HL-60 (cell line): ENCODE measurements at places on chromosomes 2 and 18.

- DNase-seq: no peak
Measured at GRCh38 chr2:86825693-86826381, 35.1 kb upstream of the CD8A start.

DNA sequence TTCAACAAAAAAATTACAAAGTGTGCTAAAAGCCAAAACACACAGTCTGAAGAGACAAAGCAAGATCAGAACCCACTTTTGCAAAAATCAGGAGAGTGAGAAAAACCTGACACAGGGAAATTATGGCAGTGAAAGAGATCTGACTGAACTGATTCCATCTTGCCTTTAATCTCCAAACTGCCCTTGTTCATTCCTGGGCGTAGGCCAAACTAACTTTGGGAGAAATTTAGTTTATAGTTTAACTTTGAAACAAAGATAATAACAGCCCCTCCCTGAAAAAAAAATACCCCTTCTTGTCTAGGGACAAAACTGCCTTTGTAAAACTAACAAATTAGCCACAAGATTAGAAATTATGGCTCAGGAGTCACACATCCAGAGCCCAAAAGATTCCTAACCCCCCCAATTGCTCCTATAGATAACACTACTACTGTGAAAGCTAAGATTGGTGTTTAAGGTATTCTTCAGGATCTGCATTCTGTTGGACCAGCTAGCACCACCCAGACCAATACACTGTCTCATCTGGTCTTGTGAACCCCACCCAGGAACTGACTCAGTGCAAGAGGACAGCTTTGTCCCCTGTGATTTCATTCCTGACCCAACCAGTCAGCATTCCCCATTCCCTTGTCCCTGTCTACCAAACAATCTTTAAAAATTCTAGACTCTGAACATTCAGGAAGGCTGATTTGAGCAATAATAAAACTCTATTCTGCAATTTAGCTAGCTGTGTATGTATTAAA lies 226.1 kb upstream of the SH3BP4 start:
- no peak for DNase-seq

DNA sequence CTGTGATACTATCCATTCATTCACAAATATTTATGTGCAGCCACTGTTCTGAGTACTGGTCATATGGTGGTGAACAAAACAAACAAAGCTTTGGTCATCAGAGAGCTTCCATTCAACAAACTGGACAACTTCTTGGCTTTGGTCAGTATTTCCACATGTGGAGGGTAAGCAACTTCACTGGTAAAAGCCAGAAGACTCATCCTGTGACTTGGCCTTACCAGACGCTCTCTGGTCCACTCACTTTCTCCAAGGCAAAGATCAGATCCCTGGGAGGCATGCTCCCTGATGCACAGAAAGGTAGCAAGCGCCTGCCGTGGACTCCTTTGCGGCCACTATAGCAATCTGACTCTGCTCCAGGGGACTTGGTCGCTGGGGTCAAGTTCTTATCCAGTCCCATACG lies 179.5 kb downstream of the EN1 start:
- no peak for DNase-seq

DNA sequence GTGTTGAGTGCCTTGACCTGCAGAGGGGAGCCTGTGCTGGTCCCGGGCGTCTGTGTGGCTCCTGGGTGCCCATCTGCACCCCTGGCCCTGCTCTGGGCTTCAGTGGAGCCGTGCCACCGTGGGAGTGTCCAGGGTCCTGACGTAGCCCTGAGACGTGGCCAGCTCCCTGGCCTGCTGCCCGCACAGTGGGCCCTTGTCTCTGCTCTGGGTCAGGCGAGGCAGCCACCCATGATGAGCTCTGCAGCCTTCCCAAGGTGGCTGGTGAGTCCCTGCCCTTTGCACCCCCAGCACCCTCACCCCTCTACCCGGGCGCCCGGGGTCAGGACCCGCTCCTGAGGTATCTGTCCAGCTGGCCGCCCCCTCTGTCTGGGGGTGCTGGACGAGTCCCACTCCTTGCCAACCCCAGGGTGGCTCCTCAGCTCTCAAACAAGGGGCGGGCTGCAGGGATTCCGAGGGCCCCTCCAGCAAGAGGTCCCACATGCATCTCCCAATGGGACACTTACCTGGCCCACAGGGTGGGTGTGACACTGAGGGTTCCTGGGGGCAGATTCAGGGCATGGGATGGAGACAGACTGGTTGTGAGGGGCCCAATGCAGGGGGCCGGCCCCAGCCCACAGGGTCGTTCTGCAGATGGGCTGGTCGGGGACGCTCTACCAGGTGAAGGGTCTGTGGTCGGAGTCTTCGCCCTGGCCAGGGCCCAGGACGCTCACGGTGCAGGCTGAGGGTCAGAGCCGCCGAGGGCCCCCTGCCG lies 2.4 kb downstream of the NEU4 start:
- DNase-seq: no peak

- DNase-seq: no peak
Measured at GRCh38 chr18:56461151-56461550, 177.2 kb downstream of the TXNL1 start.

GRCh38 chr2:208384637-208385036 lies 22.0 kb upstream of the PTH2R start:
- DNase-seq: no peak

GRCh38 chr18:11149441-11150270 lies at the start of gene PIEZO2:
PIEZO2 (minus strand) TSS chr18:11149569; CDS start chr18:11148588, 981 bp downstream.
- DNase-seq: no peak

DNA sequence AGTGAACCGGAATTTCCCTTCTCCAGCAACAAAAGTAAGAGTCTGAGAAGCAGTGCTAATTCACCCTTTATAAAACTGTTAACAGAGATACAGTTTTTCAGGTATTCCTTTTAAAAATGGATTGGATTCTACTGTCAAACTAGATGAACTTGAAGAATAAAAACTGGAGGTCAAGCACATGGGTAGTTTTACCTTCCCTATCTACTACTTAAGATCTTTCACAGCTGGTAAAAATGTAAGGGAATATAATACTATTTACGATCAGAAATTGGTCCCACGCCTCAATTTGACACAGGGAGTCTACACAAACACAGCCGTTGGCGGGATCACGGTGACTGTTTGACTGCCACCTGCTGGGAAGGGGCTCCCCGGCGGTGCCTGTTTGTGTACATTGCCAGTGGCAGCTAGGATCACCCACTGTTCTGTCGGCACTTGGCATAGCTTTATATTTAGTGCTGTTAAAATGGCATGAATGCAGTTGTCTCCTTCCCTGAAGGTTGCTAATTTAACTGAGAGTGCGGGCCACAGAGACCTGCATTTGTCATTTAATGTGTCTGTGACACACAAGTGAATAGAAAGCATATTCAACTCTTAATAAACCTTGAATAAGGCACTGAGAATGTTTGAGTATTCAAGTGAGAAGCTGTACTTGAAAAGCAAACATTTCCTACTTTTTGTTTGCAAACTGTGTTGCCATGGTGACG lies 59.5 kb downstream of the ABCG8 start:
- no peak for DNase-seq

- no peak for DNase-seq
Measured at GRCh38 chr18:7307526-7307925, 76.6 kb downstream of the LRRC30 start.

DNA sequence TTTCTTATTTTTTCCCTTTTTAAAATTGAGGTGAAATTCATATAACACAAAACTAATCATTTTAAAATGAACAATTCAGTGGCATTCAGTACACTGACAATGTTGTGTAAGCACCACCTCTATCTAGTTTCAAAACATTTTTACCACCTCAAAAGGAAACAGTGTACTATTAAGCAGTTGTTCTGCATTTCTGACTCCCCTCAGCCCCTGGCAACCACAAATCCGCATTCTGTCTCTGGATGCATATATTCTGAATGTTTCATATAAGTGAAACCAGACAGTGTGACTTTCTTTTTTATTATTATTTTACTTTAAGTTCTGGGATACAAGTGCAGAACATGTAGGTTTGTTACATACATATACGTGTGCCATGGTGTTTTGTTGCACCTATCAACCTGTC lies 19.2 kb upstream of the TANK start:
- peak; percentile 38 for DNase-seq

DNA sequence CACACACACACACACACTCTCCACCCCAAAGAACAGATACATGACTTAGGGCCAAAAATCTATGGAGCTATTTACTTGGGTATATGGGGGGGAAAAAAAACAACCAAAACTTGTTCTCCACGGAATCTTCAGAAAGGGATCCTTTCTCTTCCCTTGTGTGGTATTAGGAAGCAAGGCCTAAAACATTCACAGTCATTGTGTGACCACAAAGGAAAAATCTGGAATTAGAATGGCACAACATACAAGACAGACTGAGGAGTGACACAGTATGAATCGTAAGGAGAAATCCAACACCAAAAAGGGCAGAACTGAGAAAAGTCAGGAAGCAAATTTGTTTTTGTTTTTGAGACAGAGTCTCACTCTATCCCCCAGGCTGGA lies 70.3 kb downstream of the ASXL2 start:
- no peak for DNase-seq

DNA sequence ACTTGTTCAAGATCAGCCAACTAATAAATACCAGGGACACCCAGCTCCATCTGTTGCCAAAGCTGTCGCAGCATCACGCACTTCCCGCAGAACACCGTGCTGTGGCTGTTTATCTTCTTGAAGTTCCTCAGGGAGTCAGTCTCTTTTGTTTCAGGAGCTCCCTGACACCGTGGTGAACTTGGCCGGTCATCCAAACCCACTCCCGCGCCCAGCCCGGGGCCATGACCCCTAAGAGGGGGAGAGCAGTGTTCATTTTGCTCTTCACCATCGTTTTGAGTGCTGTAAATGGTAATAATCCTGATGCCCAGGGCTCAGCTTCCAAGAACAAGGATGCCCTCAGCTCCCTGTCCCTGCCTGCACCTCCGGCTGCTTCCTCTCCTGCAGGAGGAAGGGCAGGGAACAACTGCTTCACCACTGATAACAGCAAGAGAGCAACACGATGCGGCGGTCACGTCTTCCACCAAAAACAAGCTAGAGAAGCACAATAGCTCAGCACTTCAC lies 131.4 kb downstream of the SEPTIN10 start:
- no peak for DNase-seq

DNA sequence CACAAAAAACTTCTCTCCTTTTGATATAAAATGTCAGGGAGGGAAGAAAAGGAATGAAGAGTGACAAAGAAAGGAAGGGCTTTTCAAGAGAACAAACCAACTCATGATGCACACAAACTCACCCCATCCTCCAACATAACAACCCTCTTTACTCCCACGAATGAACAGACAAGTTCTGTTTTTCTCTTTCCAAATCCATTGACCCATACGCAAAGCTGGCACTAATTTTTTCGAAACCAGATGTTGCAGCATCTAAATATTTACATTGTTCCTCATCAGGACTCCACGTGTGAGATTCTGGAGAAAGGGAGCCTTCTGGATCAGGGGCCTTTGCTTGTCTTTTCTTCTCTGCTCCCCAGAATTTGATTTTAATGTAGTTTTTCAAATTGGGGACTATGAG lies 143.3 kb upstream of the BCL2L11 start:
- DNase-seq: peak; percentile 12

DNA sequence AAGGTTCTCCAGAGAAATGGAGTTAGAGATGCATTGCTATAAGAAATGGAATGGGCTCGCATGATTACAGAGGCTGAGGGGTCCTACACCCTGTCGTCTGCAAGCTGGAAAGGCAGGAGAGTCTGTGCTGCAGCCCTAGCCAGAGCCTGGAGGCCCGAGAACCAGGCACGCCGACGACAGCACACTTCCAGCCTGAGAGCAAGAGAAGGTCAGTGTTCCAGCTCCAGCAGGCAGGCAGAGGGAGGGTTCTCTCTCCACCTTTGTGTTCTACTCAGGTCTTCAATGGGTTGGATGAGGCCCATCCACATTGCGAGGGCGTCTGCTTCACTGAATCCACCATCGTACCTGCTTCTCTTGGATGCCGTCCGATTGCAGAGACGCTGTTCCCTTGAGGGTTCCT lies 177.6 kb upstream of the HDAC4 start:
- no peak for DNase-seq

DNA sequence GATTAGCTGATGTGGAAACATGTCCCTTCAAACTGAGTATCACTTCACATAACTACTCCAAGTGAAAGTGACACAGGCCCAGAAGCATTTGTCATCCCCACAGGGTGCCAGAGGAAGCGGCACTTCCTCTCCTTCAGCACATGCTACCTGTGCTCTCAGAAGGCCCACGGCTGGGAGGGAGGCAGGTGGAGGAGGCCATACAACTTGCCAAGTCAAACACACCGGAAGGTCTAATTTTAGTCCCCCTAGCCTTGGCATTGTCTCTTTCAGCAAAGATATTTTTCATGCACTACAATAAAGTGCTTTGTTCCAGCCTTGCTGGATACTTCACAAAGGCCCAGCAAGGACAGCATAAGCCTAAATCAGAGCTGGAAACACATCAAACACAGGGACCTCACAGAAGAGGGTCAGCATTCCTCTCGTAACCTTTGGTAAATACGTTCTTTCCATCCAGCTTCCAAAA lies 38.0 kb downstream of the VSNL1 start:
- DNase-seq: no peak

- no peak for DNase-seq
Measured at GRCh38 chr2:207995887-207996286, 29.4 kb downstream of the PLEKHM3 start.
